Epithelial cell of alveolus of lung (primary cell): ENCODE measurements at places on chromosomes 4 and X. TPM values are rescaled to one million over a fixed set of nuclear protein-coding genes. Genes with fewer than 3 reads are reported as not detected.

CXCL8 gene
- total RNA-seq = 10.5 and 842 TPM in 2 replicates

NLGN3 gene
- total RNA-seq = 0.39 and 3.1 TPM in 2 replicates

SPIN2A gene
- 0.16 and 0.52 TPM in 2 replicates for total RNA-seq

DMP1 gene
- not detected in 2 replicates for total RNA-seq

RTL9 gene
- total RNA-seq = under 0.01 and 0.39 TPM in 2 replicates

ZFP92 gene
- total RNA-seq = 0.32 and 0.39 TPM in 2 replicates

PABPC1L2B gene
- not detected in 2 replicates for total RNA-seq

PDE6B gene
- under 0.01 and 1.8 TPM in 2 replicates for total RNA-seq

SLC10A4 gene
- not detected in 2 replicates for total RNA-seq

NPY2R gene
- not detected in 2 replicates for total RNA-seq

SUPT20HL2 gene
- total RNA-seq = not detected in 2 replicates

CHRDL1 gene
- 0.13 TPM in 1 of 2 replicates, not detected in the other for total RNA-seq

GJB1 gene
- not detected in 2 replicates for total RNA-seq

SPANXN1 gene
- total RNA-seq = not detected in 2 replicates

C4orf50 gene
- total RNA-seq = not detected in 2 replicates

XAGE1A gene
- not detected in 2 replicates for total RNA-seq

MXRA5 gene
- 1.9 and 30.0 TPM in 2 replicates for total RNA-seq

NWD2 gene
- not detected in 2 replicates for total RNA-seq

IQCM gene
- not detected in 2 replicates for total RNA-seq

IL21 gene
- total RNA-seq = not detected in 2 replicates

GAGE13 gene
- not detected in 2 replicates for total RNA-seq

TRIML2 gene
- total RNA-seq = not detected in 2 replicates

PDLIM3 gene
- total RNA-seq = 15.9 and 90.0 TPM in 2 replicates

SH3D19 gene
- 11.8 and 19.8 TPM in 2 replicates for total RNA-seq

HSFX2 gene
- 0.13 and 0.40 TPM in 2 replicates for total RNA-seq

ENAM gene
- total RNA-seq = not detected in 2 replicates

SPINK2 gene
- not detected in 2 replicates for total RNA-seq

TMPRSS11D gene
- not detected in 2 replicates for total RNA-seq

ADH1C gene
- 0.13 and 2.2 TPM in 2 replicates for total RNA-seq

CT47B1 gene
- total RNA-seq = not detected in 2 replicates

SLITRK4 gene
- total RNA-seq = 5.3 and 6.5 TPM in 2 replicates

SPACA5 gene
- not detected in 2 replicates for total RNA-seq
